MCF 10A (cell line): ENCODE measurements at places on chromosomes 7 and 10. TPM values are rescaled to one million over a fixed set of nuclear protein-coding genes. Genes with fewer than 3 reads are reported as not detected.

IFIT1 gene
- 0.17 and 0.26 TPM in 2 replicates for total RNA-seq

CFAP43 gene
- total RNA-seq, result 0.25 and 0.42 TPM in 2 replicates

ELAPOR2 gene
- total RNA-seq, result 16.3 and 21.3 TPM in 2 replicates

SYT15B gene
- total RNA-seq, result 0.07 TPM in 1 of 2 replicates, not detected in the other

DGKB gene
- not detected in 2 replicates for total RNA-seq

ABCA13 gene
- 0.20 and 0.30 TPM in 2 replicates for total RNA-seq

PIP gene
- total RNA-seq, result not detected in 2 replicates

DGKI gene
- total RNA-seq, result 1.4 and 1.7 TPM in 2 replicates

PRR15 gene
- total RNA-seq, result 6.8 and 8.0 TPM in 2 replicates

GRCh38 chr10:35422228-35422627 is 85.9 kb downstream of the CCNY start:
- peak; percentile 50 for DNase-seq

DNA sequence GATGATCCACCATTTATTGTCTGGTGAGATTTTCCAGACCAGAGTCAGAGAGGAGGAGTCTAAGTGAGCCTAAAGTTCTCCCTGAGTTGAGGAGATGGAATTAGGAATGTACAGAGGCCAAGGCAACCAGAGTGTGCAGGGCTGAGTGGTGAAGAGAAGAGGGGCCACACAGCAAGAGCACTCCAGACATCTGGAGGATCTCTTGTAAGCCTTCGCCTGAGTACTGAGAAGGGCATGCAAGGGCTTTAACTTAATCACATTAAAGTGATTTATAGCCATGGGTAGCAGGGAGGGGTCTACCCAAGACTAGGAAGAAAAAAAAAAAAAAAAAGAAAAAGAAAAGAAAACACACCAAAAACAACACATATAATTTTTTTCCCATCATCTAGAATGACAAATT is 1190.4 kb downstream of the GATA3 start:
- DNase-seq, result no peak

DNA sequence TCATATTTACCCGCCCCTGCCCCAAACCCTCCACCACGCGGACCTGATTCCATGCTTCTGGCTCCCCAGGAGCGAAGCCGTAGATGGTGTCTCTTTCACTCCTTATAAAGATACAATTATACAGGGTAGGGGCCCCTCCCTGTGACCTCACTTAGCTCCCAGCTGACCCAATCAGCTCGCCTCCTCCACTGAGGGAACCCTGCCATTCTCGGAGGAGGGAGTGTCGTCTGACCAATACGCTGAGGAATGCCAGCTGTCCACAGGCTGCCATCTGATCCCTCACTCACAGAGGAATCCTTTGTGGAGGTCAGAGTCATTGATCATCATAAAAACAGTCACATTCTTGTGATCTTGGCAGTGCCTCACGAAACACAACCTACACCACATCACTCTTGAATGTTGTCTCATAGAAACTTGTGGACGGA is 67.5 kb upstream of the INSIG1 start:
- DNase-seq, result peak; percentile 95

GRCh38 chr10:62842983-62843382 is 26.8 kb upstream of the EGR2 start:
- no peak for DNase-seq

GRCh38 chr7:9217204-9217603 is 783.8 kb downstream of the NXPH1 start:
- DNase-seq, result no peak

- DNase-seq, result no peak
These were observed 2.3 kb downstream of the INPP5A start for GRCh38 chr10:132539894-132540293.

DNA sequence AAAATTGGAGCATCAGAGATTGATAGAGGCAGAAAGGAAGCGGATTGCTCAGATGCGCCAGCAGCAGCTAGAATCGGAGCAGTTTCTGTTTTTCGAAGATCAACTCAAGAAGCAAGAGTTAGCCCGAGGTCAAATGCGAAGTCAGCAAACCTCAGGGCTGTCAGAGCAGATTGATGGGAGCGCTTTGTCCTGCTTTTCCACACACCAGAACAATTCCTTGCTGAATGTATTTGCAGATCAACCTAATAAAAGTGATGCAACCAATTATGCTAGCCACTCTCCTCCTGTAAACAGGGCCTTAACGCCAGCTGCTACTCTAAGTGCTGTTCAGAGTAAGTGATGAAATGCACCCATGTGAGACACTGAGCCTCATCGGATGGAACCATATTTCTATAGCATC is 33.1 kb downstream of the STAMBPL1 start:
- DNase-seq, result no peak

- DNase-seq, result no peak
These were observed 10.0 kb downstream of the LOXL4 start for GRCh38 chr10:98257961-98258360.

DNA sequence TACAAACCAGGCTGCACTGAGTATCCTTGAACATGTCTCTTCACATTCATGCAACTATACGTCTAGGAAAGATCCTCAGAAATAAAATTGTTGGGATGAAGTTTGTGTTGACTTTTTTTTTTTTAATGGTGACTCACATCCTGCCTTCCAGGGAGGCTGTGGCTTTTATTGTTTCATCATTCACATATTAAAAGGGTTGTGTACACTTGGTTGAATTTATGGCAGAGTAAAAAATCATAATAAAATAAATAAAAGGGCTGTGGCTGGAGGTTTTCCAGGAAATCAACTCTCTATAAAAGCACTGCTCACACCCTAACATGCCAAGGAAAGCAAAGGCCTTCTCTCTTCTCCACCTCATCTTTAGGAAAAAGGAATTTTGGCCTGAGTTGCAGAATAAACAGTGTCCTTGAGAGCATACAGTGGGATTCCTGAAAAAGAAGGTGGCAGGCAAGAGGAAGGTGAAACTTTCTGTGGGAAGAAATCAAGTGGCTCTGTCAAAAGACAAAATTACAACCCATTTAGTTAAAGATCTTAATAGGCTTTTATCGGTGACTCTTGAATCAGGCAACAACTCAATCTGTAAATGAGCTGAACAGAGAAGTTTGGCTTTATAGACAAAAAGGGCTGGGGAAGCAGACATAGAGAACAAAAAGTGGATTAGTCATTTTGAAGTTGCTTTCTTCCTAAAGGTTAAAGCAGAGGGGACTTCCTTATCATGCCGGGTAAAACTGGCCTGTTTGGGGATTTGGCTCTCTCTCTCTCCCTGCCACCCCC is 41.6 kb upstream of the FHIP2A start:
- DNase-seq, result peak; percentile 94

GRCh38 chr7:38171623-38172391 is 6.2 kb upstream of the STARD3NL start:
- no peak for DNase-seq

DNA sequence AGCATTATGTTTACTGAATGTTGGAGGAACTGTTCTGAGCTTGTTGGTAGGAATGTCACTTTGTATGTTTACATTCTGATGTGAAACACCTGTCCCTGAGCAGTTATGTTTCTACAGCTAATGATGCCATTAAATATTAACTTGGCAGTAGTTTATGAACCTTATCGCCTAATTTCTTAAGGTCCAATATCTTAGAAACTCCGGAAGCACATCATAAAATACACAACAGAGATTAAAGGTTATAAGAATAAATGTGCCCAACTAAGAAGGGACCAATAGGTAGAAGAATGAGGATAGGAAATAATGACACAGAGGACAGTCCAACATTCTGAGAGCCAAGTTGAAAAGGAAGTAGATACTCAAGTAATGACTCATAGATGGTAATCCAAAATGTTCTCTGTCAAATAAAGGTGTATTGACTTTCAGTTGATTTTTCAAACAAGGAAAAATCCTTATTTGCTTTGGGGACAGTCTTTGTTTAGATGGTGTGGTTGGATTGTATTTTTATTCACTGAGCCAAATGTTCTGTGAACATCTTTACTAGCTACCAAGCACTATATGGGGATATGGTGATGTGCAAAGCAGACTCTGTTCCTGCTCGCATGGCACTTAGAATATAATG is 31.9 kb downstream of the LCOR start:
- peak; percentile 42 for DNase-seq

- peak; percentile 87 for DNase-seq
These were observed 41.1 kb upstream of the DUSP5 start for GRCh38 chr10:110456523-110457091.

DNA sequence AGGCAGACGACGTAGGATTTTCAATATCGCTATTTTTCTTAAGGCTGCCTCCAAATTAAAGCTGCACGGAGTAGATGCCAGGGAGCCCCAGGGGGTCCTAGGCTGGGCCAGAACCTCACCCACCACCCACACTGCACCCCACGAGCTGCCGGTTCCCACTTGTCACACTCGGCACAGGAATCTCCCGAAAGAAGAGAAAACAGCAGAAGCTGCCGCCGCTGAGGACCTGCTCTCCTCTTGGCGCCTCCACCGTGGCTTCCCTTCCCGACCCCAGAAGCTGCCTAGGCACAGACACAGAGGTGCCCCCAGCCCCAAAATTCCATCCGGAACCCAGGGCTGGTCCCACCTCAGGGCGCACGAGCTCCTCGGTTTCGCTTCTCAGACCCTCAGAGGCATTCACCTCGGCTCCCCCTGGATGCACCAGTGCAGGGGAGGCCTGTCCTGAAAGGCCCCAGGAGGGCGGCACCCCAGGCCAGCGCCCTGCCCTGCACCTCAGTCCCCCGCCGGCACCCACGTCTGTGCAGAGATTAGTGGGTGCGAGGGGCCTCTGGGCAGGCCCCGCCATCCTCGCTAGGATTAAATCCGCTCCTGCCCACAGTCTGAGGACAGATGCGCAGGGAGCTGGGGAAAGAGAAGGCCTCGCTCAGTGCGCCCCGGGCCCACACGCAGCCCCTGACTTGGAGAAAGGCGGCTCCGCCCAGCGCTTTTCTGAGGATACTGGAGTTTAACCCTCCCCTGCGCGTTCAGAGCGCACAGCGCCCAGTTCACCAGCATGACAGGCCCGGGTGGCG is 99.2 kb downstream of the PTPRN2 start:
- DNase-seq, result no peak

DNA sequence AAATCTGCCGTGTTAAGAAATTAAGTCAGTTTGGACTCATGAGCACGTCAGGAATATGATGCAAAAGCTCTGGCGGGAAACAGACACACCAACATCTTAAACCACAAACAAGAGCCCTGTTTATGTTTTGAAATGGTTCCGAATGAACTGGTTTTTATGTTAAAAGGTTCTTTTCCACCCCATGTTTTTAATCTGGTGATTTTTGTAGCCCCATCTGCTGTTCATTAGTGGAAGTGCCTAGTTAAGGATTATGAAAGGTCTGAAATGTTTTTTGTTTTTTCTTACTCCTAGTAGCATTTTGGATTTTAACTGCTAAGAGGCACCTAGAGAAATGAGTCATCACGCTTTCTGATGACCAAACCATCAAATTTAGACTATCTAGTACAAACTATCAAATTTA is 404.1 kb upstream of the MKI67 start:
- peak; percentile 29 for DNase-seq

DNA sequence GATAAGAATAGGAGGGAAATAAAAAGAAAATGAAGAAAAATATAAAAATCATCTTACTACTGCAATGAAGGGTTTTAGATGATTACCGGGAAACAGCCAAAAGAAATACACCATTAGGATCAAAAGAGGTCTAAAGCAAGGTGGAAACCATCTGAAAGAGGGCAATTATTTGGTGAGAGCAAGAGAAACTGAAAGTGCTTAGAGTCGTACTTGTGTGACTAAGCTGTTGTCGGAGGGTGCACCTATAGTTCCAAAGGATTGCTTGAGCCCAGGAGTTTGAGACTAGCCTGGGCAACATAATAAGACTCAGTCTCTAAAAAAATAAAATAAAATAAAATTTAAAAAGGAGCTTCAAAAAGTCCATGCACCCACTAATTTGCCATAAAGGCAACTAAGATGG is 169.5 kb downstream of the DKK1 start:
- peak; percentile 27 for DNase-seq

- DNase-seq, result no peak
These were observed 24.7 kb downstream of the LRMDA start for GRCh38 chr10:75456122-75456521.

DNA sequence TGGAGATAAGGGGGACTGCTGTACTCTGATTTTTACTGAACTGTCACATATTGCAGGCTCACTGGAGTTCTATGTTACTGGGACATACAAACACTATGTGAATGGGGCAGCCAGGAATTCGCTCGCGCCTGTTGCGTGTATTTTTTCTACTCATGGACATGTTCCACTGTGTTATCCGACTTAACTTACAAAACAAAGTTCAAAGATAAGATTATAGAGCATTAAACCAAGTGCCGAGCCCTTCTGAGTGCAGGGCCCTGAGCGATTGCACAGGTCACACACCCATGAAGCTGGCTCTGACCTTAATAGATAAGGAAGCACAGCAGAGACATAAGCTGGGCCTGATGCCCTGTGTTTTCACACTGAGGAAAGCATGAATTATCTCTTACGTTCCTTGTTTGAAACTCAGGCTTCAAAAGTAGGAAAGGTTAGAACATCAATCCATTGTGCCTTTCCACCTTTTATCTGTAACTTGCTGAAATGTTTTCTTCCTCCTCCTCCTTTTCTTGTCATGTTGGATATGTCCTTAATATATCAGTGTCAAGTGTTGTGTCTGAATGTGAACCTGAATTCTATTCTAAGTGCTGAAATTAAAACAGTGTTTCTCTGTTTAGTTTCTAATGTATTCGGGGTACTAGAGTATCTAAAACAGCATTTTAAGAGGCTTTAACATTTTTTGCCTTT is 273.8 kb downstream of the AUTS2 start:
- DNase-seq, result no peak

DNA sequence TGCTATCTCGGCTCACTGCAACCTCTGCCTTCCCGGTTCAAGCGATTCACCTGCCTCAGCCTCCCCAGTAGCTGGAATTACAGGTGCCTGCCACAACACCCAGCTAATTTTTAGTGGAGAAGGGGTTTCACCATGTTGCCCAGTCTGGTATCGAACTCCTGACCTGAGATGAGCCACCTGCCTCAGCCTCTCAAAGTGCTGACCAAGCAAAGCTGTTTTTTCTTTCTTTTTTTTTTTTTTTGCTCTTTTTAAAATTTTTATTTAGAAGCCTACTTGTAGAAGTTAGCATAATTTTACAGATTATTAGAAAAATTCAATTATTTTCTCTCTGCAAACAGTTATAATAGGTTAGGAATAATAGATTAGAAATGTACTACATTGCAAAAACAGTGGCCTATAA is 1.2 kb upstream of the FGFBP3 start:
- DNase-seq, result no peak

DNA sequence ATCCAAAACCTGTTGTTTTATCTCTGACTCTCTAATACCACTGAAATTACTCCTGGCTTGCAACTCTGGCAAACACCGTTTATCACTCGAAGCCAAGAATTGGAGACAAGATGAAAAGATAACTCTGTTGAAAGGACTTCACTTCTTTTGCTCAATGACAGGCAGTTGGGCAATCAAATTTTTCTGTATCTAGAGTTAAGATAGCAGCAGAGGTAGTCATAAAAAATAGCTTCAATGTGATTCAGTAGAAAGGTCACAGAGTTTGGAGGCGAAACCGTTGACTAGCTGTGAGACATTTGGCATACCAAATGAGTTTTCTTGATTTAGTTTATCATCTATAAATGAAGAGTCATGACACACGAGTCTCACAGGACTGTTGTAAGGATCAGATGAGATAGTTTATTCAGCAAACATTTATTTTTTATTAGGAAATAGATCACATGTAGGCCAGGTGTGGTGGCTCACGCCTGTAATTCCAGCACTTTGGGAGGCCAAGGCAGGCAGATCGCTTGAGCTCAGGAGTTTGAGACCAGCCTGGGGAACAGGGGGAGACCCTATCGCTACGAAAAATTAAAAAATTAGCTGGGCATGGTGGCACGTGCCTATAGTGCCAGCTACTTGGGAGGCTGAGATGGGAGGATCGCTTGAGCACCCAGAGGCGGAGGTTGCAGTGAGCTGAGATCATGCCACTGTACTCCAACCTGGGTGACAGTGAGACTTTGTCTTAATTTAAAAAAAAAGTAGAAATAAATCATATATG is 23.6 kb downstream of the AKR1B1 start:
- DNase-seq, result peak; percentile 37
